Keratinocyte (primary cell): ENCODE measurements at places on chromosomes 3 and 15.

- DNase-seq, result no peak
Observed at GRCh38 chr3:185473290-185473815, 25.5 kb downstream of the TMEM41A start.

GRCh38 chr3:58337190-58337589, 4.5 kb downstream of the PXK start:
- DNase-seq, result no peak

DNA sequence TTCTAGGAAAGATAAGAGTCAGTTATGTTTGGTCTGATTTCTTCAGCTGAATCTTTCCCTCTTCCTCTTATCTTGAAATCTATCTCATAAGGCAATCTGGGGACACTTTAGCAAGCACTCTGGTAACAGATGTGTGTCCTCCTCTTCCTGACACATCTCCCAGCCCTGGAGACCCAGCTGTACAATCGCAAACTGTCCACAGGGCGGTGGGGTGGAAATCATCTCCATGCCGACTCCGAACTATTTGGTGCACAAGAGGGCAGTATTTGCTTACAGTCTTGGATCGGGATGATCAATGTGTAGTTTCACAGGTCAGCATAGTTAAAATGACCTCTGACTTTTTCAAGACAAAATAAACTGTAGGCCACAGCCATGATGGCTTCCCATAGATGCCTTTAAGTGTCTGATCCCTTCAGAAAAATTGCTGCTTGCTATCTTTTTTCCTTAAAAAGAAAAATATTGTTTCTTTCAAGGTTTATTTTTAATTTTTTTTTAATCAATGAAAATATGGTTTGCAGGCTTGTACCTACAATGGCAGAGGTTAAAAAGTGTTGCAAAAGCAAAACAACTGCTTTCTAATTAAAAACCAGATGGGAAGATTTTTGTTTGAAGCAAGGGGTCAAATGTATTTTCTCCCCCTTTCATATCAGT, 17.7 kb downstream of the EEFSEC start:
- DNase-seq, result no peak

GRCh38 chr3:162865466-162865865, 1368.9 kb downstream of the OTOL1 start:
- no peak for DNase-seq

GRCh38 chr15:69380100-69380725, 33.9 kb upstream of the KIF23 start:
- DNase-seq, result no peak
